ENCODE measurements at places on chromosomes 7 and 10.

DNA sequence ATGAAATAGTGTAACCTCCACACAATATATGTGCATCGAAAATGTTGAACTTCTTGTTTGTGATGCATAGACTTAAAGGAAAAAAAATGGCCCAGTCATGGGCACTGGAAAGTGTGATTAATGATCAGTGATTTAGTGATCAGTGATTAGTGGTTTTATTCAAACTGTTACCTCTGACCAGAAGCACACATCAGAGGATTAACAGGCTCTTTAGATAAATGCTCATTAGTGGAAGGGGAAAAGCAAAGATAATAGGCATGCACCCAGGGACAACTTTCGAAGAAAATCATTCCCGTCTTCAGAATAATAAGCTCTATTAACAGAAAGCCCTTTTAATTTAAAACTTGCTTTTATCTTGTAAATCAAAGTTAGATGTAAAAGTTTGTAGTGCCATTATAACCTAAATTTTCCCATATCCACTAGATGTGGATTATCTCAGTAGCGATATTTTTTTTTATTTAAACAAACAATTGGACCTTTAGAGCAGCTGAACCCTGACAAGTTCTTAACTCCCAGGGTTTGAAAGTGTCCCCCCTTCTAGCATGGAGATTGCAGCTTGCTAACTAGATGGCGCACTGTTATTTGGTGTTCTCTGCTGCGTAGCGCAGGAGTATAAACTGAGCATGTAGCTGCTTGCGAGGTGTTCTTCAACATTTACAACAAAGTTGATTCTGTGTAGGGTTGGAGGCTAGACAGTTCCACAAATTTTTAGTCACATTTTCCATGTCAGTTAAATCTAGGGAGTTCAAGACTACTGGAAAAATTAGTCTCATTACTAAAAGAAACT, at the start of gene CREB5:
Gene CREB5 (plus strand): TSS at position 643 of the 787 bp plus-strand sequence. CDS start 397 bp downstream, outside the sequence.
- DNase-seq, result no peak

DNA sequence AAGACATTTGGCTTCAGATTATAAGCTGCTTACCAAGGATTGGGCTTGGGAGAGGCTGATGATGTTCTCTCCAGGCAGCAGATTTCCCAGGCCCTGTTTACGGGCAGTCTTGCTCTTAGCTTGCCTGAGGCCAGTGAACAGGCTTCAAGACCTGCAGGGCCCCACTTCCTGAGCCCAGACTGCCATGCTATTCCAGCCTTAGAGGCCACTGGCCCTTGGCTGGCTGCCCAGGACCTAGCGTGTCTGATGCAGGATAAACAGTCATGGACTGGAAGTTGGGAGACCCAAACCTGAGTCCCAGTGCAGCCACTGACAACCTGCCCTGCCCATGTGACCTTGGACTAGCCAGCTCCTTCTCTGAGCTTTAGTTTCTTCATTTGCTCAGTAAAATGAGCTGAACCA, 2.9 kb downstream of the PRXL2A start:
- DNase-seq, result peak; percentile 84

GRCh38 chr10:124244256-124244877, 151.0 kb upstream of the CHST15 start:
- DNase-seq, result peak; percentile 37

DNA sequence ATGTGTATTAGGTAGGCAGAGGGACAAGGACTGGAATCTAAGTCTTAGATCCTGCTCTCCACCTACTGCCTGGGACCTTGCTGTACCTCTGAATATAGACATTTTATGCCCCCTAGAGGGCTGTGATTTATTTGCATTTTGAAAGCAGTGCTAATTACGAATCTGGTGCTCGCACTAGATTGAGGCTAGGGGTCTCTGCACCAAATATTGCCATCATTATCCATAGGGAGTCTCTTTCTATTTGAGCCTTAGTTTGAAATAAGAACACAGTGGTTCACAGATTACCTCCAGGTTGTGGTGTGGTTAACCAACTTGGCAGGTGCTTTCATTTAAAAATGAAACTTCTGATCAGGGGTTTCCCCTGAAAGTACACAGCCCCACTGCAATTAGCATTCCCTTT, 41.8 kb downstream of the CNNM1 start:
- DNase-seq, result no peak

- DNase-seq, result no peak
Measured at GRCh38 chr10:4450981-4451908, 374.8 kb upstream of the AKR1E2 start.
